ENCODE measurements at places on chromosomes 11 and 22. TPM values are rescaled to one million over a fixed set of nuclear protein-coding genes. Genes with fewer than 3 reads are reported as not detected.

Gene OR8D4
- total RNA-seq: not detected

DNA sequence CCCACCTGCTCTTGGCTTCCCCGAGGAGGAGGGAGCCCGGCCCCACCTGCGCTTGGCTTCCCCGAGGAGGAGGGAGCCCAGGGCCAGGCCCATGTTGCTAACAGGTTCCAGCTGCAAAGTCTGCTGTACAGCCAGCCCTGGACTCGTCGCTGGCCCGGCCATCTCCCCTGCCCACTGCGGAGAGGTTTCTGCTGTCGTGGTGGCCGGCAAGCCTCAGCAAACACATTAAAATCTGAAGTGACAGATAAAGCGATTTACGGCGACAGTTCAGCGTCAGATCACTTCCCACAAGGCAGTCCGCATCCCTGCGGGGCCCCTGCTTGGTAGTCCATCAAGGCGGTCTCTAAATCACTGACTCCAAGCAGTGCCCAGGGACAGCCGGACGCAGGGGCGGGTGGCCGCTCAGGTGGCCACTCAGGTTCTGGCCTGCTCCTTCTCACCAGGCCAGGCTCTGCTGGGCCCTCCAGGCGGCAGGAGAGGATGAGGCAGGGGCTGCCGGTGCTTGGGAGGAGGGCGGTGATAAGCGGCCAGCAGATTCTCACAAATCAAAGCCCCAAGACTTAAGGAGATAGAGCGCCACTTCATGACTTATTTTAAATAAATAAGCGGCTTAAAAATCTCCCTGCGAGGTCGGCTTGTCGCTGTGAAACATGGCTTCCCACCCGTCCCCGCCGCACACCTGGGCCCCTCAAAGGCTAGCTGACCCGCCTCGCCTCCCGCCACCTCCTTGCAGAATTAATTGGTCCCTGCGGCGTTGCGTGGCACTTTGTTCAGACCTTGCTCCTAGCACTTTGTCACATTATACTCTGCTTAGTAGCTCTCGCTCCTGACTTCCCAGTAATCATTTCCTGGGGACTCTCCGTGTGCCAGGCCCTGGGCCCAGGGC lies 21.1 kb downstream of the MACROD1 start:
- no peak for DNase-seq

DNA sequence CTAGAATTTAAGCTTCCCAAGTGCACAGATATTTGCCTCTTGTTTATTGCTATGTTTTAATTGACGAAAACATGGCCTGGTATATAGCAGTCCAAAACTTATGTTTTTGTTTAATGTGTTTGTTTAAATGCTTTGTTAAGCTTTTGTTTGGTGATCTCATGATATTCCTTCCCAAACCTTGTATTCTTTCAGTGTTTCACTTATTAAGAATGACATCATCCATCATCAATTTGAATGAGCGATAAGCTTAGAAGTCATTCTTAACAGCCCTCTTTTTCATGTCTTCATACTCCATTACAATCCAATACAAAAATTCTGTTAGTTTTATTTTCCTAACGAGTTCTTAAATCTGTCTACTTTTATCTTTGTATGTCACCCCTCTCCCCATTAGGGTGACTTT lies 206.0 kb downstream of the DYNC2H1 start:
- DNase-seq: no peak

DNA sequence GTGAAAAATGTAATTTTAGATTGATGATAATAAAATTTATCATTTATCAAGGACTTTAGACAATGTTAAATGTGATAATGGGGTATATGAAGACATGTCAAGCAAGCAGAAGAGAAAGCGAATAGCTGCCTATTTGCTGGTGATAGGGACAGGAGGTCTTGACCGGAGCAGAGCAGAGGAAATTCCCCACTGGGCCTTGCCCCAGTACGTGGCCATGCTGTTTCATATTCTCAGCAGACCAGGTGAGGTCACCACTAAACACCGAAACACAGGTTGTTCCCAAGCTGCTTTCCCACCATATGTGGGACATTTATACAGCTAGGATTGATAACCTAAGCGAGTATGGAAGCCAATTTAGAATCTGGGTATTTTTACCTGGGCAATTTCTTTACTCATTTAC lies 1629.6 kb downstream of the FAM181B start:
- DNase-seq: no peak

- DNase-seq: peak; percentile 72
Observed at GRCh38 chr11:795634-796564, 2.2 kb downstream of the SLC25A22 start.

All from T-helper 17 cell (primary cell).